ENCODE measurements at places on chromosomes 2 and 18. TPM values are rescaled to one million over a fixed set of nuclear protein-coding genes. Genes with fewer than 3 reads are reported as not detected.

GRCh38 chr2:162458240-162458639 lies 114.3 kb downstream of the GCA start:
- H3K27ac ChIP-seq = no peak overlapping the region
- H3K4me3 ChIP-seq = no peak overlapping the region
- H3K36me3 ChIP-seq = no peaks in the 10 kb centered on the region
- no peak for DNase-seq
- no peaks in the 10 kb centered on the region for H3K27me3 ChIP-seq

GRCh38 chr18:37161491-37161890 lies 332.6 kb downstream of the KIAA1328 start:
- H3K27me3 ChIP-seq = no peaks in the 10 kb centered on the region
- no peak overlapping the region for H3K4me3 ChIP-seq
- DNase-seq = no peak
- H3K4me1 ChIP-seq = no peaks in the 10 kb centered on the region
- H3K27ac ChIP-seq = no peak overlapping the region
- H3K36me3 ChIP-seq = no peaks in the 10 kb centered on the region

Gene SERPINB7
- not detected for total RNA-seq

DNA sequence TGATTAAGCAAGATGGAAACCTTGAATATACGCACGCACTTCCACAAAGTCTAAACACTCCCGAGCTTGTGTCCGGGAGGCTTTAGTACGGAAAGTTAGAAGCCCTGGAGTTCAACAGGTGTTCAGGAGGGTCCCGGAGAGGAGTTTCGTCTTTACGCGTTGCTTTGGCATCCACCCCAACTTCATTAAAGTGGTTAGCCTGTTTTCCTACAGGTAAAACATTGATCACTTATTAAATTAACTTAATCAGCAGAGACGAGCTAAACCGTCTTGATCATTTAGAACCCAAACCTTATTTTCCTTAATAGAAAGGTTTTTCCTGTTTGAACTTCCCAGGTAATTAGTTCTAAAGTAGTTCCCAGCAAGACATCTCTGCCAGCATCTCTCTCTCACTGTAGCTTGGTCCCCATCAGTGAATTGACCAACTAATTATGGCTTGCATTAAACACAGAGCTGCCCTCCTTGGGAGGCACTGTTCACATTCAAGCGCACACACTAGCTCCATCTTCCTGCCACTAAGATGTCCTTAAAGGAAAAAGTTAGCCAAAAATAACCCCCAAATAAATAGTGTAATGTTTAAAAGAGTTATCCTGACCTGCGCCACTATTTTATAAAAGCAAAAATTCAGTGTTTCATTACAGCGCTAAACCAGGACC lies 1.4 kb downstream of the NPAS2 start:
- H3K27ac ChIP-seq = peak overlapping the region; percentile 89
- H3K4me1 ChIP-seq = peaks cover 69% of the 10 kb centered on the region
- H3K27me3 ChIP-seq = no peaks in the 10 kb centered on the region
- H3K36me3 ChIP-seq = no peaks in the 10 kb centered on the region

Gene PUS10
- 4.8 TPM for total RNA-seq

Gene MALL
- 17.4 TPM for total RNA-seq

DNA sequence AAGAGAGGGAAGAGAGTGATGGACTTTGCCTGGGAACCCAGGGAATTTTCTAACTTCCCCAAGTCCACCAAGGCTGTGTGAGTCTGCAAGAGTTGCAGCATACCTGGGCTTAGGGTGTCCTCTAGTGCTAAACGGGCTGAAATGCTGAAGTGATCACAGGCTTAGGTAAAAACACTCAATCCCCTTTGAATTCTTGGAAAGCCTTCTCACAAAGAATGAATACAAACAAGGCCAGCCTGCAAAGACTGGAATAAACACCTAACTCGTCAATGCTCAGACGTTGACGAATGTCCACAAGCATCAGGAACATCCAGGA lies 30.0 kb upstream of the BMP10 start:
- H3K27me3 ChIP-seq = peaks cover 30% of the 10 kb centered on the region
- no peak overlapping the region for H3K27ac ChIP-seq
- no peak for DNase-seq
- H3K36me3 ChIP-seq = no peaks in the 10 kb centered on the region
- no peaks in the 10 kb centered on the region for H3K4me1 ChIP-seq
- H3K4me3 ChIP-seq = no peak overlapping the region

Gene CHRNA1
- total RNA-seq = not detected

GRCh38 chr2:238924796-238925195 lies 76.9 kb downstream of the TWIST2 start:
- no peak overlapping the region for H3K4me3 ChIP-seq

- peaks cover 16% of the 10 kb centered on the region for H3K4me1 ChIP-seq
- H3K27me3 ChIP-seq = no peaks in the 10 kb centered on the region
- H3K36me3 ChIP-seq = no peaks in the 10 kb centered on the region
- no peak overlapping the region for H3K4me3 ChIP-seq
Observed at GRCh38 chr2:227402321-227402720, 14.6 kb upstream of the SCYGR1 start.

GRCh38 chr2:63194175-63194574 lies 143.5 kb downstream of the OTX1 start:
- no peaks in the 10 kb centered on the region for H3K36me3 ChIP-seq
- no peak overlapping the region for H3K27ac ChIP-seq
- H3K27me3 ChIP-seq = no peaks in the 10 kb centered on the region

DNA sequence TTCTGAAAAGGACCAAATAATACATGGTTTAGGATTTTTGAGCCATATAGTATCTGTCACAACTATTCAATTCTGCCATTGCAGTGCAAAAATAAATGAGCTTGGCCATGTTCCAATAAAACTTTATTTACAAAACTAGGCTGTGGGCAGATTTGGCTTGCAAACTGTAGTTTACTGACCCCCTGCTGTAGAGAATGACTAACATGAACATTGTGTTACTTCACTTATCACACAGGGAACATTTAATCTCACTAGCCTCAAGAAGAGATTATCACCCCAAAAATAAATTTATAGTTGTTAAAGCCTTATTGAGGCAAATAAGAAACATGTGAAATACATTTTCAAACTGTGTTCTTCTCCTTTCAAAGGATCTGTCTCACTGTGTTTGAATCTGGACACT lies 766.2 kb downstream of the MBD2 start:
- DNase-seq = no peak
- no peaks in the 10 kb centered on the region for H3K4me1 ChIP-seq
- no peaks in the 10 kb centered on the region for H3K27me3 ChIP-seq
- H3K4me3 ChIP-seq = no peak overlapping the region
- H3K27ac ChIP-seq = no peak overlapping the region

DNA sequence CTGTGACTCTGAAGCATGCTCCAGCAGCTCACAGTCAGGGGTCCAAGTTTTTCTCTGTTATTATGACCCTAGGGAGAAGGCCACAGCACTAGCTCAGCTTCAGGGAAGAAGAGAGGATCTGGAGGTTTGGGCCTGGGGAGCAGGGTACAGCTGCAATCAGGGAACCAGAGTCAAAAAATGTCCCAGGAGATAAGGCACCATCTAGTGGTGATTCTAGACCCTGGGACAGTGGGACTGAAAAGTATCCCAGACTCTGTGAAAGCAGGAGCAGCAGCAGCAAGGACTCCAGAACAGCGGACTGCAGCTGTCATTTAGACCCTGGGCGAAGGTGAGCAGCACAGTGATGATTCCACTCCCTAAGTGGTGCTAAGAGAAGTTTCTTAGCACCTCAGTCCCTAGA lies 278.4 kb upstream of the DDX18 start:
- H3K4me3 ChIP-seq = no peak overlapping the region
- no peaks in the 10 kb centered on the region for H3K27me3 ChIP-seq
- no peaks in the 10 kb centered on the region for H3K4me1 ChIP-seq
- no peak overlapping the region for H3K27ac ChIP-seq
- no peaks in the 10 kb centered on the region for H3K36me3 ChIP-seq
- no peak for DNase-seq

Gene TWIST2
- 1.1 TPM for total RNA-seq

- H3K4me1 ChIP-seq = no peaks in the 10 kb centered on the region
- H3K27me3 ChIP-seq = peaks cover 15% of the 10 kb centered on the region
- DNase-seq = no peak
- no peaks in the 10 kb centered on the region for H3K36me3 ChIP-seq
Observed at GRCh38 chr2:204072443-204073324, 136.1 kb downstream of the ICOS start.

DNA sequence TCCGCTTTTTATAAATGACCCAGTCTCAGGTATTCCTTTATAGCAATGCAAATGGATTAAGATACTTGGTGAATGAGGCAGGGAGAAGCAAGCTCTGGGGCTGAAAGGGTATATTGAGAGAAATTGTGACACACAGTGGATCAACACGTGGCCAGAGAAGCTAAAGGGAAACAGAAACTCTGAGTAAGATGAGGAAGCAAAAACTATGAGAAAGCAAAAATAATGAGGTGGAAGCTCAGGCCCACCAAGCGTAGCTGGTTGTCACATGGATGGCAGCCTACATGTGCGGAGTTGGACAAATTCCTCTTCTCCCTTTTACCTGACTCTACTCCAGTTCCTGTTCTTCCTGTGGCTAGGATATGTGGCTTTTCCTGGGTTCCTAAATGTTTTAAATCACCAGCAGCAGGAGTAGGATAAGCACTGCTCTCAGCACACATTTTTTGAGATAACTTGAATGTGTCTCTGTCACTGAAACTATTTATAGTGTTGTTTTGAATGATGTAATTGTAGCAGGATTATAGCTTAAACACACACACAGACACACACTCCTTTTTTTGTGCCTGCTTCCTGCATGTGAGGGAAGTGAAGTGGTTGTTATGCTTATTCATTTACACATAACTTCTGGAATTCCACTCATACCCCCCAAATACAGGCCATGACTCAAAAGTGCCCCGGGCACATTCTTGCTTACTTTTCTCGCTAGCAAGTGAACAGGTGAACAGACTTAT lies 30.1 kb upstream of the EPC2 start:
- no peak for DNase-seq
- H3K27ac ChIP-seq = peak overlapping the region; percentile 69
- peaks cover 27% of the 10 kb centered on the region for H3K4me1 ChIP-seq
- no peaks in the 10 kb centered on the region for H3K36me3 ChIP-seq
- no peaks in the 10 kb centered on the region for H3K27me3 ChIP-seq

- no peaks in the 10 kb centered on the region for H3K27me3 ChIP-seq
- DNase-seq = no peak
- no peak overlapping the region for H3K4me3 ChIP-seq
- H3K4me1 ChIP-seq = no peaks in the 10 kb centered on the region
- no peaks in the 10 kb centered on the region for H3K36me3 ChIP-seq
- no peak overlapping the region for H3K27ac ChIP-seq
Observed at GRCh38 chr2:128058114-128058513, 30.3 kb upstream of the SAP130 start.

DNA sequence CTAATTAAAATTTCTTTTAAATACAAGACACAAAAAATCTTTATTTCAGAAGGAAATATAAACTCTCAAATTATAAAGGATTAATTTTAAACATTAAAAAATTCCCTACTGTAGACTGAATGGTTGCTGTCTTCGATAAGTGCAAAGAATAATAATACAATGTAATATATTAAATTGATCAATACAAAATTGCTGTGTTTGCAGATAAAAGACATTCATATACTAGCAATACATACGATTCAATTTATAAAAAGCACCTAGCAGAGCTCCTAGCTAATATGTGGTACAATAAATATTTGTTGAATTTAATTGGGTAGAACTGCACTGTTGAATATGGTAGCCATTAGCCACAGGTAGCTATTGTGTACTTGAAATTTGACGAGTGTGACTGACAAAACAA lies 6.6 kb downstream of the ZSWIM2 start:
- H3K36me3 ChIP-seq = no peaks in the 10 kb centered on the region
- H3K4me3 ChIP-seq = no peak overlapping the region
- no peaks in the 10 kb centered on the region for H3K4me1 ChIP-seq
- H3K27ac ChIP-seq = no peak overlapping the region
- no peak for DNase-seq

GRCh38 chr2:102021779-102022178 lies 30.0 kb downstream of the IL1R2 start:
- H3K4me1 ChIP-seq = peaks cover 22% of the 10 kb centered on the region
- no peaks in the 10 kb centered on the region for H3K27me3 ChIP-seq
- H3K36me3 ChIP-seq = no peaks in the 10 kb centered on the region

DNA sequence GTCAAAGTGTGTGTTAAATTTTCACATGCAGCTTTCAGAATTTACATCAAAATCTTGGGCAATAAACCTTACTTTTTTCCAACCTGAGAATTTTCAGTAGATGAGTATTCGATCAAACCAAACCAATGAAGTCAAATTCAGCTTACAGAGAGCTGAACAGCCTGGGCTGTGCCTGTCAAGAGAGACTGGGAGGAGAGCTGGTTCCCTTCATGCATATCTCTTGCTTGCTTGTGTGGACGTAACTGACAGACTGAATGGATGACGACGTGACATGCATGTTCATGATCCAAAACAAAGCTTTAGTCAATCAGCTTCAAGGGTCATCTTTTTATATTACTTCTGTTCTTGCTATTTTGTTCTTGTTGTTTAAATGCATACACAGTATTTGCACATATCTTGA lies 145.2 kb downstream of the GALNT3 start:
- H3K27ac ChIP-seq = no peak overlapping the region
- H3K36me3 ChIP-seq = no peaks in the 10 kb centered on the region
- H3K27me3 ChIP-seq = no peaks in the 10 kb centered on the region
- no peak for DNase-seq
- H3K4me3 ChIP-seq = no peak overlapping the region
- no peaks in the 10 kb centered on the region for H3K4me1 ChIP-seq

DNA sequence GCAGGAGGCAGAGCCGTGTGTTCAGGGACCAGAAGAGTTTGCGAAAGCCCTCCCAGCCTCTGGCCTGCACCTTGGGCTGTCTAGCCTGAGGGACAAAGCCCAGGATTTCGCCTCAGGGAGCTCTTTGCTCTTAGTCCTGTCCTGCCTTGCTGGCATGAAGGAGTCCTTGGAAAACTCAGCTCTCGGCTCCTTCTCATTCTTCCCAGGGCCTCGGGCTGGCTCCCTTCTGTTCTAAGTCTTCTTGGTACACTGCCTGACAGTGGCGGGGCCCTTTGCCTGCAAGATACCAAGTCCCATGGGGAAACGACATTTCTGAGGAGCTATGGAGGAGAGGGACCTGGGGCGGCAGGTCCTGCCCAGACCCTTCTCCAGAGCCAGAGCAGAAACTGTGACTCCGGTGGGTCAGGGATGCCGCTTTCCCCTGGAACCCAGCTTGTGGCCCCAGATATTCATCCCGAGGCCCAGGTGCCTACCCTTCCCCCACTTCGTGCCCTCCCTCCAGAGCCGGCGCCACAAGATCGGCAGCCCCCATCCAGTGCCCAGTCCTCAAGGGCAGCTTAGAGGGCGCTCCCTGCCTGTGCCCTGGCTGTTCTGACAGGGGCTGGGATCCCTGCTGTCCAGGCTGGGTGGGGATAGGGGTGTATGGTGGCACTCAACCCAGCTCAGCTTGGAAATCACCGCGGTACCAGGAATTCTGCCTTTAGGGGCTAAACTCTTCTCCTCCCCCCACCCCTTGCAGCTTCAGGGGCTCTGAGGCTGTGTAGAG lies 5.5 kb upstream of the CYP26B1 start:
- no peak overlapping the region for H3K4me3 ChIP-seq
- DNase-seq = no peak
- no peak overlapping the region for H3K27ac ChIP-seq
- H3K36me3 ChIP-seq = no peaks in the 10 kb centered on the region
